ENCODE measurements at places on chromosomes 6 and 20.

- no peak for DNase-seq
Measured at GRCh38 chr6:99905209-99906106, 88.6 kb downstream of the MCHR2 start.

DNA sequence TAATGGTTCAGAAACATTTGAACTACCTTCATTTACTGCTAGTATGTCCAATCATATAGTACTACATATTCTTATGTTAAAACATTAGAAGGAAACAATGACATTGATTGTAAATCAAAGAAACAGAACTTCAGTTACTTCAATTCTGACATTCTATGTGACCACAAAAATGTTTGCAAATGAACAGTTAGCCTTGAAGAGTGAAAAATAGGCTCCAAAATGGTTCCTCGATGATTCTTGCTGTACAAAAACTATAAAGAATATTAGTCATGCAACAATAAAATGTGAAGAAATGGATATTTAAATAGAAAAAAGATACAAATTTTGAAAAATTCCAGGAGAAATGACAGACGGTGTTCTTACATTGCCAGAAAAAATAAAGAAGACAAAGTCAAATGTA lies 686.9 kb downstream of the BCKDHB start:
- no peak for DNase-seq

DNA sequence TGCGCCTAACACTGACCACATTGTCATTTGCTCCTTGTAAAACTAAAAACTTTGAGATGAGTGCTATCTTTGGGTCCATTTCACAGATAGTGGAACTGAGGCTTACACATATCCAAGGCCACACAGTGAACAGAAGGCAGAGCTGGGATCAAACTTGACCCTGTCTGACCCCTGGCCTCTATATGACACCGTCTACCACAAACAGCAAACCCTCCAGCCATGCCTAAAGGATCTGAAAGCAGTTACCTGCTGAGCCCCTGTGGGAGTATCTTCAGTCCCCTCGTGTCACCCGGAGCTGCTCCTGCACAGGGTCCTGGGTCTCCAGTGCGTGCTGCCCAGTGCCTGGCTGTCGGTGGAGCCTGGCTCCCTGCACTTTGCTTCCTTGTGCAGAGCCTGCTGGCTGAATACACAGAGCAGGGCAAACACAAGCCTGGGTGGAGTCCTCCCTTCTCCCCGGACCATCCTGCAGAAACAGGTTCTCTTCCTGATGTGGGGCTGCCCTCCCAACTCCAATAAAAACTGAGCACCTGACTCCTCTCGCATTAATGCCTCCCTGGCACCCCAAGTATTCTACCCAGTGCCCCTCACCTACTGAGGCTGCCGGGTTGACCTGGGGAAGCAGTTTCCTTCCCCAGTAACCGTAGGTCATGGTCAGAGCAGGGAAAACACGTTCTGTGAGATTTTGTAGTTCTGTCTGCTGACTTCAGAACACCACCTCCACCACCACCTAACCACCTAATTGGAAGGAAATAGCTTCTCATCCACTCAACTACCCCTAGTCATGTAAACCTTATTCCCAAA lies at the start of gene BCAS1:
Gene BCAS1 (minus strand): TSS at position 408 of the 801 bp plus-strand sequence. CDS start 11,876 bp downstream, outside the sequence.
- DNase-seq: no peak

- DNase-seq: no peak
Measured at GRCh38 chr20:53579581-53580375, 13.9 kb downstream of the ZNF217 start.

Data from memory B cell (primary cell).